CD8-positive, alpha-beta memory T cell (primary cell): ENCODE measurements at places on chromosomes 7 and 10. TPM values are rescaled to one million over a fixed set of nuclear protein-coding genes. Genes with fewer than 3 reads are reported as not detected.
A peak's percentile ranks its signal among the peaks of the same experiment; 100 is the strongest.

- no peak for DNase-seq
Measured at GRCh38 chr10:7354330-7355047, 56.3 kb downstream of the SFMBT2 start.

DNA sequence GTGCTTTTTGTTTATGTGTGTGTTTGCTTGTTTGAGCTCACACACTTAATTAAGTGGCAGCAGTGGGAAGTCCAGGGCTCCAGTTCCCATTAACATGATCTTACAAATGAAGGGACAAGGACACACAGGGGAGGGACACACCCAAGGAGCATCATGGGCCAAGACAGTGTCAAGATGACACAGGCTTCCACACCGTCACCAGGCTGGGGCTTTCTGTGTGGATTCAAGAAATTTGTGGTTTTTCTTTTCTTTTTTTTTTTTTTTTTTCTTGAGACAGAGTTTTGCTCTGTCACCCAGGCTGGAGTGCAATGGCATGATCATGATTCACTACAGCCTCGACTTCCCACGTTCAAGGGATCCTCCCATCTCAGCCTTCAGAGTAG is 173.6 kb downstream of the KIAA1217 start:
- DNase-seq: no peak

DNA sequence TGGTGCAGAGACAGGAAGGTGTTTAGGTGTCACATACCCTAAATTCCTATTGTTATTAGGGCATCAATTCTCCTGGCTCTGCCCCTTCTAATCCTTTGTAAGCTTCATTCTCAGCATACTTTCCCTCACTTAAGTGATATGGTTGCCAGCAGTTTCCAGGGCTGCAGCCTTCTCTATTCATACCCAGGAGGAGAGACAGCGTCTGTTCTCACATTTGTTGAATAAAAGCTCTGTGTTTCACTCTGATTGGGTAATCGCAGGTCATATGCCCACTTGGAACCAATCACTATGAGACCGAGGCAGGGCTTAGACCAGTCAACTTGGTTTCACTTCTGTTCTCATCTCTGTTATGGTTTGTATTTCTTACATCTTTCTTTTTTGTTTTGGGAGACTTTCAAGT is 109.6 kb upstream of the MTPN start:
- peak; percentile 12 for DNase-seq

GRCh38 chr7:96982586-96982985 is 22.8 kb upstream of the DLX6 start:
- DNase-seq: no peak

GRCh38 chr7:41536122-41536872 is 166.6 kb downstream of the INHBA start:
- DNase-seq: no peak

DNA sequence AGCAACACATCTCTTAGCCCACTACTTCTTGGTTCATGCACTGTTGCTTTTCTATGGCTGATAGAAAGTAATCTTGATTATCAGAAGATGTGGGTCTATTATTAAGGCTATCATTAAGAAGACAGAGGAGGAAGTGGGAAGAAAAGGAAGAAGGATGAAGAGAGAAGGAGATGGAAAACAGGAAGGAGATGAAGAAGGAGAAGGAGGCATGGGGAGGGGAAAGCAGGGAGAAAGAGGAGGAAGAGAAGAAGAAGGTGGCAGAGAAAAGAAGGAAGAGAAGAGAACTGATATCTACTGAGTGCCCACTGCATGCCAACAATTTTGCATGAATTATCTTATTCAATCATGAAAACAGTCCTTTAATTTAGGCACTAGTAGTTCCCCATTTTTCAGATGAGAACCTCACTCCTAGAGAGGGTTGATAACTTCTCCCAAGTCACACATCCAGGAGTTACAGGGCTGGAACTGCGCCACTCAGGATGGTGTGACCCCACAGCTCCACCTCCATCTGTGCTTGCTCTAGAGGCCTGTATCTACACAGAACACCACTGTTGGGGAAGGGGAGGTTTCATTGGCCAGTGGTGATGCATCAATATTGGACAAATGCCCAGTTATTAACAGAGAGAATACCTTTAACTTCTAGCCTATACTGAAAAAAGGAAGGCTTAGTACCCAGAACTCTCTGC is 147.4 kb downstream of the CXCL12 start:
- no peak for DNase-seq

GRCh38 chr7:57308631-57309408 is 141.2 kb upstream of the ZNF716 start:
- no peak for DNase-seq

DNA sequence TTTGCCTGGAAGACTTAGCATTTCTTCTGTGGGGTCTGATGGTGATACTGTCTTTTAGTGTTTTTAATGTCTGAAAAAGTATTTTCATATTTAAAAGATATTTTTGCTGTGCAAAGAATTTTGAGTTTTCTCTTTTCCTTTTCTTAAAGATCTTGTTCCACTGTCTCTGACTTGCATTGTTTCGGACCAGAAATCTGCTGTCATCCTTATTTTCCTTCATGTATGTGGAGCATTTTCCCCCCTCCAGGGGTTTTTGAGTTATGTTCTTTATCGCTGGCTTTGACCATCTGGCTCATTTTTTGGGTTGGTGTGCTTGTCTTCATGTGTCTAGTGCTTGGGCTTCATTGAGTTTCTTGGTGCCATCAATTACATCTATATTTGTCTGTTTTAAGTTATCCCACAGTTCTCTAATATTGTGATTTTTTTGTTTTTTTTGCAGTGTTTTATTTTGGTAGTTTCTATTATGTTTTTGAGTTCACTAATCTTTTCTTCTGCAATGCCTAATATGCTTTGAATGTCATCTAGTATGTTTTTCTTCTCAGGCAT is 119.9 kb downstream of the MGMT start:
- no peak for DNase-seq

GRCh38 chr10:43233601-43234430 is 33.0 kb downstream of the RASGEF1A start:
- no peak for DNase-seq

DNA sequence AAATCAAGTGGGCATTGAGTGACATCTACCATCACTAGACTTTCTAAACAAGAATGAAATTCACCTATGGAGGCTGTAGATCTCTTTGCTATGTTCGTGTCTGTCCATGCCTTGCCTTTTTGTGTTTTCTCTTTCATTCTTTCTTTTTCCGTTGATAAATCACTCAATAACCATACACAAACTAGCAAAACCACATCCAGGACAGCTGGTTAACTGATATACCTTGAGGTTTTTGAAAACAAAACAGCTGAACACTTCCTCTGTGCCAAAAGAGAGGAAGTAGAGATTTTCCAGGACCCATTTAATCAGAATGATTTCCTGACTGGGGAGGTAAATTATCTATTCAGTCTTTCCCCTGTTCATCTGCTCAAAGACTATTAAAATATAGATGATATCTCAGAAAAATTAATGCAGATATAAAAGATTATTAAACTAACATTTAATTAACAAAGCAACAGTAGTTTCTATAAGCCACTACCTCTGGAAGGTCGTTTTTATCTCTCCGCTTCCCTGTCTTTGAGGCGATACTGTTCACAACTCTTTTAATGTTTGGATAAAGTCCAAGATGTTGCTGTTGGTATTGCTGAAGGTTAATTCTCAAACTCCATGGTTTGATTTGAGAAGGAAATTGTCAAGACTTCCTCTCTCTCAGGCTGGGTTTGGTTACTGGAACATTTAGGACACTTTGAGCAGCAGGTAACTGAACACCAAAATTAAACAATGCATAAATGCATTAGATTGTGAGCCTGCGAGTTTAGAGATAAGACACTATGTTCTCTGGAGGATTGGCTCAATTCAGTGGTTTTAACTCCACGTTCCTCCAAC is 24.4 kb upstream of the C10orf67 start:
- no peak for DNase-seq

DNA sequence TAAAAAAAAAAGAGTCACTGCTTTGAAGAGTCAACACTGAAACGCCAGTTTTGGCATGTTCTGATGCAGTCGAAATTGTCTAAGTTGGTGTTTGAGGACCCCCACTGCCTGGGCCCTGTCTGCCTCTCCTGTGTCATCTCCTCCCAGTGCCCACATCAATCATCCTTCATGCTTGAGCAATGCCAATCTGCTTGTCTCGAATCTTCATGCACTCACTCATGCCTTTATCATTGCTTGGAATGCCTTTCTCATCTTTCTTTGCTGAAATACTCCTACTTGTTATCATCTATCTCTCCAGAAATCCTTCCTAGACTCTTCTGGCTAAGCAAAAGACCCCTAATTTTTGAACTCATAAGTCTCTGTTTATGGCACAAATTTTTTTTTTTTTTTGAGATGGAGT is 42.1 kb upstream of the PLPP4 start:
- no peak for DNase-seq

DNA sequence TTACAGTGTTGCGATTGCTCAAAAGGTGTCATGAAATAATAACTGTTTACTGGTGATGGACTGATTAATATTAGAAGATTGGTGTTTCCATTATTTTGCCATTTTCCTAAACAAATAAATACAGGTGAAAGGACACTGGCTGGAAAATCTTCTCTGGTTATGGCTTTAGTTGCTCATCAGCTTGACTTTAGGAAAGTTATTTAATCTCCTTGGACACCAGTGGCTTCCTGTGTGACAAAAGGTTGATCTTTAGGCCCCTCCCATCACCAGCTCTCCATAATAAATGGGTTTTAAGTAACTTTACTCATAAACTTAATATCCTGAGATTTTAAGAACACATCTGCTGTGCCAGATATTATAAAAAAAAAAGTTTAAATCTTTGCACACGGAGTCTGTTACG is 737 bp downstream of the CABCOCO1 start:
- DNase-seq: no peak

DNA sequence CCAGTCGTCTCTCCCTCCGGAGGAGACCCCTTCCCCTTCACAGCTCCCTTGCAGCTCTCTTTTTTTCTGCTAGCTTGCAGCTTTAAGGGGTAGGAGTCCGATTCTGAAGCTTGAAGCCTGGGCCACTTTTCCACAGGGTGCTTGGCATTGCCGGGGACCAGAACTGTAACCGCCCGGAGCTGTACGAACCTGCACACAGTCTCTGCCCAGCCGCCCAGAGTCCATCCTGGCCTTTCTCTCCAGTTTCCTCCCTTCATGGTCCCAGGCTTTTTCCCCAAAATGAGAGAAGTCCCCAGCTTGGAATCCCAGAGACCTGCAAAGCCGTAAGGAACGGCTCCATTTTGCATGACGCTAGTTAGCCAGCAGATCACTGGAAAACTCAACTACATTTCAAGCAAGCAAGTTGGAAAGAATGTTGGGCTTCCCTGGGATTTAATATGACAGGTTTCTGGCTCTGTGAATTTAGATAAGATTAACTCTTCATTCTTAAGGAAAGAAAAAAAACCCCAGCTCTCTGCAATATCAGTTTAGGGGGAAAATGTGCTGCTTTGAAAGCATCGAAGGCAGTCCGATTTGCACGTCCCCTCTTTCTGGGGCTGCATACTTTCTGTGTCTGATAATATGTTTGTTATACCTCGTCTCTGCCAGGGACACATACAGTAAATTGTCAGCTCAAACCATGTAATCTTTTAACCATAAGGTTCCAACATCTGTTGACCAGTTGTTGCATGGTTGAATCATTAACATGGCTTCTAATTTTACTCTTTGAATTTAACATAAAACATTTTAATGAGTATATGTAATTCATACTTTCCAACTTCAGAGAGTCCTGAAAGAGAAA is 190.0 kb upstream of the LYZL2 start:
- no peak for DNase-seq

GRCh38 chr10:34731885-34732701 is 83.0 kb downstream of the PARD3 start:
- no peak for DNase-seq

- no peak for DNase-seq
Measured at GRCh38 chr7:104686286-104686685, 327.7 kb upstream of the KMT2E start.

DNA sequence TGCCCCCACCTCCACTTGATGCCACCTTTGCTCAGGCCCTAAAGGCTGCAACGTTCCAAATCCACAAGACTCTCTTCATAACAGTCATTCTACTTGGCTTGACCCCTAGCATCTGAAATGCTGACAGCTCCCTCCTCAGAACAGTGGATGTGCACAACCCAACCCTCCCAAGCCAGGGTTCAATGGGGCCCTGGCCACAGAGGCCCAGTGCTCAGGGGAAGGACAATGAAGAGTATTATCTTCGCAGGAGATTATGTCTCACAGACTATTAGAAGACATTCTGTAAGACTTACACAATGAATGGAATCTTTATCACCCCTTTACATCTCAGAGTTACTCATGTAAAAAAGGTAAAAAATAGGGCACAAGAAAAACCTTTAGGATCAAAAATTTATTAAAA is 20.4 kb downstream of the ERCC6 start:
- no peak for DNase-seq

DNA sequence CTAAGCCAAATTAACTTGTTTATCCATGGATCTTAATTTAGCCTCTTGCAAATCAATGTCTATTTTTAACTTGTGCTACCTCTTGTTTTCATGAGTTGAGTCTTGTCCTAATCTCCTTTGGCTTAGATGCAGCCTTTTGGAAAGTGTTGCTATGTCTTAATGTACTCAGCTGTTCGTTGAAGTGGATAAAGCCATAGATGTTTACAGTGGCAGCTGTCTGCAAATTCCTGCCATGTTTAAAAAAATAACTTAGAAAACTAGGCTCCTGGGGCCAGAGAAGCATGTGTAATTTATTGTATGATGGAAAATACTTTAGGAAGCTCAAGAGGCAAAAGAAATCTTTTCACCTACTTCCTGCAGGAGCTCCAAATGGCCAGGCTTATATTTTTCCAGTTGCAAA is 253.1 kb upstream of the RHOBTB1 start:
- no peak for DNase-seq

DNA sequence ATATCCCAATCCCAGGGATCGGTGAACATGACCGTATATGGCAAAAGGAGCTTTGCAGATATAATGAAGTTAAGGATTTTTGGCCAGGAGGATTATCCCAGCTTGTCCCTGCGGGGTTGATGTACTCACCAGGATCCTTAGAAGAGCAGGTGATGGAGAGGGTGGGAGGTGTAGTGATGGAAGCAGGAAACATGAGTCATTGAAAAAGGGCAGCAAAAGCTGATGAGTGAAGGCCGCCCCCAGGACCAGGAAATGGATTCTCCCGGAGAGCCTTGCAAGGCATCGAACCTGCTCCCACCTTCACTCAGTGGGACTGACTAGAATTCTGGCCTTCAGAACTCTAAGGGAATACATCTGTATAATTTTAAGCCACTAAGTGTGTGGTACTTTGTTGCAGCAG is 5.2 kb upstream of the NUPR2 start:
- no peak for DNase-seq

GRCh38 chr7:75718390-75719031 is 20.2 kb downstream of the HIP1 start:
- no peak for DNase-seq

GRCh38 chr10:76784076-76784475 is 853.5 kb downstream of the KCNMA1 start:
- no peak for DNase-seq

GRCh38 chr10:112956631-112957350 is 6.7 kb downstream of the TCF7L2 start:
- DNase-seq: no peak

- no peak for DNase-seq
Measured at GRCh38 chr7:151851145-151851751, 25.7 kb downstream of the PRKAG2 start.

Gene GSTO1
- total RNA-seq: 122 TPM

Gene ZPBP
- 0.22 TPM for total RNA-seq

Gene NPTX2
- not detected for total RNA-seq

Gene GRID1
- total RNA-seq: not detected

Gene INA
- 0.94 TPM for total RNA-seq

Gene BEND7
- total RNA-seq: not detected

Gene STAMBPL1
- total RNA-seq: 24.7 TPM

Gene TPK1
- 19.0 TPM for total RNA-seq

Gene GBX1
- not detected for total RNA-seq

Gene THSD7A
- not detected for total RNA-seq

Gene IFIT1
- total RNA-seq: 0.39 TPM

Gene SNX13
- total RNA-seq: 26.3 TPM

Gene LEP
- total RNA-seq: not detected

Gene CPA4
- total RNA-seq: not detected

Gene CLCN1
- not detected for total RNA-seq

Gene GAD2
- not detected for total RNA-seq
